Glomerular endothelial cell (primary cell): ENCODE measurements at places on chromosomes 4 and X.
A peak's percentile ranks its signal among the peaks of the same experiment; 100 is the strongest.

GRCh38 chr4:77263247-77263646 lies 106.2 kb downstream of the CCNG2 start:
- DNase-seq: no peak

DNA sequence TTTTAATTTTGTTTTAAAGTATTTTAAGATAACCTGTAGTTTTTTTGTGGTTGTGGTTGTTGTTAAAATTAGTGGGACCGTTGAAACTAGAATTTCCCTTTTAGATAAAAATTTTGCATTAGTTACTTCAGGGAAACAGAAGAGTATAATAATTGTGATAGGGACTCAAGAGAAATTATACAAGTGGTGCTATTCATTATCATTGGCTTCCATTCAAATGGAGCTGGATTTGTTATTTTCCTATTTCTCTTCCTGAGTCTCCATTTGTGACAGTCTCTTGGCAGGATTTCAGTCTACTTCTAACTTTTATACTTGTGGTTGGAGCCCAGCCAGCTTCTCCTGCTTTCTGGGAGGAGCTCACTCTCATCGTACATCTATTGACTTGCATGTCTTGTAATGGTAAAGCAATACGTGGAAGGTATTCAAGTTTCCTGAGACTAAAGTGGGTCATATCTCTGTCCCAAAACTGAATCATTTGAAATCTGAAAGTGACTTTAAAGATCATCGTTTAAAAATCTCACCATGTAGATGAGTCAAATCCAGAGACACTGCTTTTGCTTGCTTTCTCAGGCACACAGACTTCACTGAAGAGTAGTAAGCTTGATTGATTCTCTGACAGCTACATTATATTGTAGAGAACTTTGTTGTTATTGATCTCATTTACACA lies 155.8 kb downstream of the RPA4 start:
- no peak for DNase-seq

- DNase-seq: peak; percentile 22
These were observed 101.3 kb downstream of the TBL1X start for GRCh38 chrX:9566150-9566621.

GRCh38 chr4:82172186-82172585 lies 201.6 kb downstream of the HNRNPD start:
- no peak for DNase-seq
